ENCODE measurements at places on chromosomes 5 and 9. TPM values are rescaled to one million over a fixed set of nuclear protein-coding genes. Genes with fewer than 3 reads are reported as not detected.

DNAJC21 gene
- 75.4 TPM for total RNA-seq

PPIC gene
- 9.6 TPM for total RNA-seq

AFAP1L1 gene
- total RNA-seq, result 12.6 TPM

TCF7 gene
- 15.2 TPM for total RNA-seq

RETREG1 gene
- total RNA-seq, result 55.4 TPM

IL4 gene
- not detected for total RNA-seq

KIF4B gene
- 6.6 TPM for total RNA-seq

LCN10 gene
- total RNA-seq, result 11.7 TPM

CARTPT gene
- 18.2 TPM for total RNA-seq

PHF24 gene
- total RNA-seq, result 132 TPM

TYRP1 gene
- 2.0 TPM for total RNA-seq

OTP gene
- 0.39 TPM for total RNA-seq

ANKDD1B gene
- 8.1 TPM for total RNA-seq

SLC23A1 gene
- not detected for total RNA-seq

CHD1 gene
- 117 TPM for total RNA-seq

TAF11L5 gene
- not detected for total RNA-seq

PLAC8L1 gene
- total RNA-seq, result 4.4 TPM

ZFP2 gene
- total RNA-seq, result 6.8 TPM

TTC39B gene
- 5.7 TPM for total RNA-seq

FGF10 gene
- total RNA-seq, result 3.3 TPM

CXCL14 gene
- 3.6 TPM for total RNA-seq

LRRC19 gene
- total RNA-seq, result not detected

GMCL2 gene
- total RNA-seq, result 9.8 TPM

STING1 gene
- 18.6 TPM for total RNA-seq

TMEM174 gene
- total RNA-seq, result not detected

LHX2 gene
- 2.0 TPM for total RNA-seq

MAMDC2 gene
- total RNA-seq, result 13.7 TPM

TSLP gene
- total RNA-seq, result 1.7 TPM

CFAP77 gene
- total RNA-seq, result 13.6 TPM

GABRA6 gene
- 1.1 TPM for total RNA-seq

PCDHA4 gene
- 3.4 TPM for total RNA-seq

RASEF gene
- 9.1 TPM for total RNA-seq
